ENCODE measurements at places on chromosomes 2 and 18.

- no peak for DNase-seq
Observed at GRCh38 chr2:16204886-16205620, 264.7 kb downstream of the MYCN start.

GRCh38 chr2:58106896-58107295, 60.3 kb downstream of the VRK2 start:
- no peak for DNase-seq

- DNase-seq: no peak
Observed at GRCh38 chr2:231717281-231718171, 9.2 kb downstream of the PTMA start.

DNA sequence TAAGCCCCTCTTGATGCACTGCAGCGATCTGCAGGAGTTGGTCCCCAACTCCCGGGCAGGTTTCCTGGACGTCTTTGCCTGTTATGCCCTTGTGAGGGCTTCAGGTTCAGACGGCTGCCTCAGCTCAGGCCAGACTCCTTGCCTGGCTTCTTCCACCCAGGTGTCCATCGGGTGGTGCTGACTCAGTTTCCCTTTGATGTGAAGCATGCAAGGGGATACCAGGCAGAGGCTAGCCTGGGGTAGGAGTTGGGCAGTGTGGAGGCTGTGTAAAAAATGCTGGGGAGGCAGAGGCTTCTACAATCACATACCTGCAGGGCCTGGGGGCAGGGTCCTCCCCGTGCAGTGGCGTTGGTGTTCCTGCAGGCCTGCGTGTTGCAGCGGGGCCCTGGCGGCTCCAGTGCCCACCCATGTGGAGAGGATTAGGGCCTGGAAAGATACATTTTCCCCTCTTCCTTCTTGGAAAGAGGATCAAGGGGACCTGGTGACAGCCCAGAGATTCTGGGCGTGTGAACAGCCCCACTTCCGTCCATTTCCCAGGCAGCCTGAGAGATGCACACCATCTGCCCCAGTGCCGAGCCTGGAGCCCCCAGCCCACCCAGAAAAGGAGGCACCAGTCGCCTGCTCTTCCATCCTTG, 338.3 kb downstream of the DYSF start:
- DNase-seq: no peak

DNA sequence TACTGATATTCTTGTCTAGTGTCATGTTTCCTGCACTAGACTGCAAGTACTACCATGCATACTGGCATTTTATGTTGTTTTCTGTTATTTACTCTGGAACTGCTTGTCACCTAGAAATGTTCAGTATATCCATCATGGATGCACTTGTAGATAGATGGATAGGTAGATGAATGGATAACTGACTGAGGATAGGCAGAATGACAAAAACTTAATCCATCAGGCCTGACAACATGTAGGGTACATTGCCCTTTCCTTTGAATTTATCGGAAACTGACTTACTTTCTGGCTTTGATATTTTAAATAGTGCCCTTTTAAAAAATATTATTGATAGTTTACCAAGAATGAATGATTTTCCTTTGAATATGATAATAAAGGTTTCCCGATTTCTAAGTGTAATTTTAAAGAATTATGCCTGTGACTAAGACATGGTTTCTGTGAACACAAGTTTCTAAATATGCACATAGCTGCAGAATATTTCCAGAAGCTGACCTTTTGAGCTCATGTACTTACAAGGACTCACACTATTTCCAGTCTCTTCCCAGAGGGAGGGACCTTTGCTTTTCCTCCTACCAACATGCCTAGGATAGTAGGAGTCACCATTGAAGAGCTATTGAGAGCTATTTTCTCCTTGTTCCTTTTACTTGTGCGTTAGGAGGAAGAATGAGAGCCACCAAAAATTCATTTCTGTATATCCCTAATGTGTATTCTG, 81.3 kb downstream of the ANKRD12 start:
- DNase-seq: no peak

DNA sequence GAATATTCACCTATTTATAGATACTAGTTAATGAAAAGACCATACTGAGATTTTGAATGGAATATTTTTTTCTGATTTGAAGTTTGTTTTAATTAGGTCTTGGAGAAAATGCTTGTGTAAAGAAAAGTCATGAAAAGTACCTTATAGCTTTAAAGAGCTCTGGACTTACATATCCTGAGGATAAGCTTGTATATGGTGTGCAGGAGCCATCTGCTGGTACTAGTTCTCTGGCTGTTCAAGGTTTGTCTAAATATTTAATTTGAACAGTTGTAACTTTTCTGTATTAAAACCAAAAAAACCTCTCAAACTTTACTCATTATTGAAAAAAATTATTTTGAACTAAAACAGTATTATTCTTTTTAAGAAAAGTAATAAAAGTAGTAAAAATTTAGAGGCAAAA, 50.1 kb downstream of the UBR3 start:
- no peak for DNase-seq

DNA sequence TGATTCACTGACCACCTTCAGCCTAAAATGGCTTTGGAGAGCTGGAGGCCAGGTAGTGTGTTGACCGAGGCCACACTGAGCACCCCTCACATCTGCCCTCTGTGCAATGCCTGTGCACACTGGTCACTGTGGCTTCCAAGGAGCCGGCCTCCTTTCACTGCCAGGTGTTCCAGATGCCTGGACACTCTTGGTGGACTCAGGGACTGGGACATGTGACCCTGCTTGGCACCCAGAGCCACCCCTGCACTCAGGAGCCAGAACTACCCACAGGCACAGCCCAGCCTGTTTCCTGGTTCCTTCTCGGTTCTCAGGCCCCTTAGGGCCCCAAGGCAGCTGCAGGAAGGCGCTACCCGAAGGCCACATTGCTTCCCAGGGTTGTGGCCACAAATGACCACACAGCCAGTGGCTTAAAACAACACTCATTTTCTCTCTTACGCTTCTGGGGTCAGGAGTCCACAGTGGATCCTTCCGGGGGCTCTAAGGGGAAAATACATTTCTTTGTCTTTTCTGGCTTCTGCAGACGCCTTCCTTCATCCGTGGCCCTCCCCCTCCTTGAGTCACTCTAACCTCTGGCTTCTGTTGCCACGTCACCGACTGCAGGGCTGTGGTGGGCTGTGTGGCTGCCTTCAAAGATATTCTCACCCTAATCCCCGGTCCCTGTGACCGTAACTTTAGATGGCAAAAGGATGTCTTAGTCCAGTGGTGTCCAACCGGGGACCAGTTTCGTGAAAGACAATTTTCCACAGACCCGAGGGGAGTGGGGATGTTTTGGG, 78.6 kb downstream of the ASB1 start:
- DNase-seq: no peak

DNA sequence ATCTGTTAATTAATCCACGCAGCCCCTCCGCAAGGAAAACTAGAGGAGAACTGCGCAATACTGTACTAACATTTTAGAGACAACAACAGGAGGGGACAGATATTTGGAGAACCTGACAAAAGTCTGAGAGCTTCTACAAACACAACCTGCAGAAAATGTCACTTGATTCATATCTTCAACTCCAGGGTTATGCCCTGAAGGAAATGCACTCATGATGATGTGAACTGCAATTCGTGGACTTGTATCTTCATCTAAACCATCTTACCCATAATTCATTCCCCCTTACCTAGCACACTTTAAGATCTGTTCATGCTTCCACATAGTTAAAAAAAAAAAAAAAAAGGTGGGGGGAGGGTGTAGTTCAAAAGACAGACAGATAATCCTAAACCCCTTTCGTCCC, 75.5 kb downstream of the AFF3 start:
- DNase-seq: no peak

DNA sequence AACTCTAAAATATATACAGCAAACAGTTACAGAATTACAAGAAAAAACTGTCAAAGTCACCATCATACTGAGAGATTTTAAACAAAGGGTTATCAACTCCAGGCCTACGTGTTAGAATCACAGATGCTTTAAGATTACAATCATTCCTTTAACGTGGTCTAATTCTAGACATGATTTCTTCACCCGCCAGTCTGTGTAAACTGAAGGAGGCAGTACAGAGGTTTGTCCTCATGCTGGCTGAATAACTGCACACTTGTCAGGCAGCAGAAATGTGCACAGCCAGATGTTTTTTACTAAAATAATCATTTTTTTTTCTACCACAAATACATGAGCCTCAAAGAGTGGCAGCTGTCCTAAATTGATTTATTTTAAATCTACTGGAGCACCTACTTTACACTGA, 15.5 kb upstream of the NEURL3 start:
- DNase-seq: no peak

GRCh38 chr2:177636672-177637071, 244.1 kb downstream of the AGPS start:
- no peak for DNase-seq

DNA sequence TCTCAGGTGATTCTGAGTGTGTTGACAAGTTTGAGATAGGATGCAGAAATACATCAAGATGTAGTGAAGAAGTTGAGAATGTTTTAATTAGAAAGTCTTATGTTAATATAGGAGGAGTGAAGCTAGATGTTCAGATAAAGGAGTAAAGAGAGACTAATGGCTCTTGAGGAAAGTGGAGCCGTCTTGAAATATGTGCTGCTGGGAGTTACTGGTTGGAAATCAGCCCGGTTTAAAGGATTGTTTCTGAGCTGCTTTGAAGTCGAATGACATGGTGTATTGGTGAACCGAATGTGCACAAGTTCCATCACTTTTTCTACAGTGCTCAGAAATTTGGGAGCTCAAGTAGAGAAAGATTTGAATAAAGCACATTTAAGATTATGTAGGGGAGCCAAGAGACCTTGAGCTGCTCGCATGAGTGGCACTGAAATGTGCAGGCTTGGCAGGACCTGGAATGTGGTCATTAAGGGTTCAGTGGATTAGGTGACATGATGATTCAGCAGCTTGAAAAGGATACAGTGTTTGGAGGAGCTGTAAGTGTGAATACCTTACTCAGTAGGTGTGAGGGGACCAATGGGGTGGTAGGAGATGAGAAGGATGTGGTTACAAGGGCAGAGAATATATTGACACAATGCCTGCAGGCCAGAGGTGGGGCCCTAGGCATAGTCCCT, 68.6 kb downstream of the CAB39 start:
- DNase-seq: no peak

GRCh38 chr2:1248187-1248586, 165.1 kb upstream of the TPO start:
- DNase-seq: no peak

DNA sequence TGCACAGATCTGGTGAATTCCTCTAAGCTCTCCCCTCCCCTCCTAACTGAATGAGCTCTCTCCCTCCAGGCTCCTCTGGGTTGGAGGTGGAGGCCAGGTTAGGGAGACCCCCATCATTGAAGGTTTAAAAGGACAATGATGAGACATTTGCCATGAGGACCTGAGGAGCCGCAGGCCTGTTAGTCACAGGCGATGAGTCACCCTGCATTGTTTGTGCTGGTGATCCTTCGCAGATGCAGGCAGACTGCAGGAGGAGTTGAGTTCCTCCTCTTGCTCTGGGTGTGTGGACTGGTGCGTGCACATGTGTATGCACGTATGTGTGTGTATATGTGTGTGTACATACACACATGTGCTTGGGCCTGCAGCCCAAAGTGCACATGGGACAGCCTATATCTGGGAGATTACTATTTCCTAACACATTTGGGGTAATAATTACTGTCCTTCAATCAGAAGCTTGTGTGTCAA, 42.0 kb downstream of the MCFD2 start:
- peak; percentile 98 for DNase-seq

GRCh38 chr2:144030791-144031190, 489.1 kb downstream of the ZEB2 start:
- DNase-seq: no peak

DNA sequence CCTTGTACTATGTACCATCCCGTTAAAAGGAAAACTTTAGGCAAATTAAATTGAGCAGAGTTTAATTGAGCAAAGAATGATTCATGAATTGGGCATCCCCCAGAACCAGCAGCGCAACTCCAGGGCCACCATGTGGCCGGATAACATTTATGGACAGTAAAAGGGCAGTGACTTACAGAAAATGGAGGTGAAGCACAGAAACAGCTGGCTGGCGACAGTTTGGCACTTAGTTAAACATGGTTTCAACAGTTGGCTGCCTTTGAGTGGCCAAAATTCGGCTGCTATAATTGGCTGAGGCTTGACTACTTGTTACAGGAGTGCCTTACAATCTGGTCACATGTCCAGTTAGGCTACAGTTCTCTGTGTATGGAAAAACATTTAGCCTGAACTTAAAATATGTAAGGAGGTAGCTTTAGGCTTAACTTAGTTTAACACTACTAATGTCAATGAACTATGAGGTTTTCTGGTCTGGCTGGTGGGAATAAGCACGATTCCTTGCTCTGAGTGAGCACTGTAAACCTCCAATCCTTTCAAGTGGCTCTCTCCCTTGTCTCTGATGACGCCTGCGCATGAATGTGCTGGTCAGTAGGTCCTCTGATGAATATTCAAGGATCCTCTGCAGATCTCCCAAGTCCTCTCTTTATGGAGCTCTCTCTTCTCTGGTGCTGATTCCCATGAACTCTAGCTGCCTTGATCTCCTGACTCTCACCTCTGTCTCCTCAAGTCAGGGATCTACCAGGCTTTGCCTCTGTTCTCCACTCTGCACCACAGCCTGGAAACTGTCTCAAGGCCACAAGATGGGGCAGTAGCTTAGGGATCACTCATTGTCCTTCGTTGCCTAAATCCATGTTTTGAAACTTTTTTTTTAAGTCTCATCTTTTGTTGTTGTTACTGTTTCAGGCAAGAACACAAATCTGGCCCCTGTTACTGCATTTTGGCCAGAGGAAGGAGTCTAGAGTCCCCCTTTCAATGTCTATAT, 24.4 kb upstream of the RAB31 start:
- no peak for DNase-seq

DNA sequence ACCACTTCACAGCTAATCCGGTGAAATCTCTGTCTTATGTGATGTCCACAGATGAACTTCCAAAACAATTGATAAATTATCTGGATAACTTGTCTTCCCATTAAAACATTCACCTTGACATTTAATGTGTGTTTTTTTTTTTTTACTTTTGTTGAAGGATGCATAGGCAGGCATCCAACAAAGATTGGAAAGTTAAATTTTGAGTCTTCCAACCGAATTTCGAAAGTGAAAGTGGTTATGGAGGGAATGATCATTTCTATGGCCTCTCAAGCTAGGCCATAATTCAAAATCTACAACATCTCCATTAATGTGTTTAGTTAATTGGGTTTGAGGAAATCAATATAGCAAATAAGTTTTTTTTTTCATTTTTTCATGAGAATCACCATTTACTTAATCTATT, 1495.5 kb upstream of the ACVR2A start:
- DNase-seq: no peak

GRCh38 chr2:122753336-122753735, 997.9 kb downstream of the TSN start:
- DNase-seq: no peak
